ENCODE measurements at places on chromosomes 6 and 20.

DNA sequence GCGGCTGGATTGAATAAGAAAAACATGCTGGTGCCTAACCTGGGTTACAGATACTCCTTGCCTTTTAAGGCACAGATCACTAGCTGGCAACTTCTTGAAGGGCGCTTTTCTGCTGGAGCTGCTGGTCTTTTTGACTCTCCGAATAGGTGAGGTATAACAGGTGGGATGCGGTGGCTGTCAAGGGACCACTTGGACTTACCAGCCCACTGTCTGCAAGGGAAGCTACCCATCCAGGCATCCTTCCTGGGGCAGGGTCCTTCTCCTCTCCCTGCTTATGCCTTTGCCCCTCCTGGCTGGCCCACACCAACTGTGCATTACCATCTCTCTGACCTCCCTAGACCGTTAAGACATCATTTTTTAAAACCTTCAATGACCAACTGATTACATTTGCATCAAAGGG is 57.4 kb downstream of the NPEPL1 start:
- DNase-seq: no peak

DNA sequence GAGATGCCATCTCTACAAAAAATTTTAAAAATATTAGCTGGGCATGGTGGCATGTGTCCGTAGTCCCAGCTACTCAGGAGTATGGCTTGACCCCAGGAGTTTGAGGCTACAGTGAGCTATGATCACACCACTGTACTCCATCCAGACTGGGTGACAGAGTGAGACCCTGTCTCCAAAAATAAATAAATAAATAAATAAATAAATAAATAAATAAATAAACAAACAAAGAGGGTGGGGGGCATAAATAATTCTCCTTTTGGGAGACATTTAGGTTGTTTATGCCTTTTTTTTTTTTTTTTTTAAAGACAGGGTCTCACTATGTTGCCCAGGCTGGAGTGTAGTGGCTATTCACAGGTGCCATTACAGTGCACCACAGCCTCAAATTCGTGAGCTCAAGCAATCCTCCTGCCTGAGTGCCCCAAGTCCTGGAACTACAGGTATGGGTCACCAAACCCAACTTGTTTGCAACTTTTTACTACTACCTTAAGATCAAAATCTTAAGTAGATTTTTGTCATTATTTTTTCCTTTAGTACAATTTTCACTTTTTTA is 29.5 kb downstream of the FASTKD5 start:
- DNase-seq: no peak

- DNase-seq: no peak
These were observed 311.0 kb downstream of the LRFN2 start for GRCh38 chr6:40276141-40276540.

DNA sequence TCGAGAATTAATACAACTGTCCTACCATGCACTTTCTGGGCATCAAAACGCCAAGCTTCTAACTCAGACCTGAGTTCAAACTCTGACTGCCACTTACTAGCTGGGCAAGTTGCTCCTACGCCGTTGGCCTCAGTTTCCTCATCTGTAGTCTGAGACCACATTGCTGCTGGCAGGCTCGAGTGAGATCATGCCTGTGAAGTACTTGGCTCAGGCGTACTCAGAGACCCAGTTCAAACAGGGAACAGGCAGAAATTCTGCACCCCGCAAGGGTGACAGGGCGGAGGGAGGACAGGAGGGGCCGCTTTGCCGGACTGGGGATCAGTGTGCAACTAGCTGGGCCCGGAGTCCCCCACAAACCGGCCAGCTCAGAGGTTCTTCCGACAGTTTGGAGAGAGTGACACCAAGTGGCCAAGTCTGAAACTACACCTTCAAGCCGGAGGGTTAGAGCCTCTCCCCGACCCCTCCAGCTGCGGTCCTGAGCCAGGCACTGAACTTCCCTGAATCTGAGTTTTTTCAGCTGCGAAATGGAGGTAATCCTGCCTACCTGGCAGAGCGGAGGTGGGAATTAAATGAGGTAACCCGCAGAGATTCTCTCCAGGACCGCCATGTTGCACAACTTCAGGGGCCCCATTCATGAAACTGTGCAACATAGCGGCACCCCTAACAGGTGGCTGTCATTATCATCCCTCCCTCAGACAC is 46.0 kb upstream of the PTPN1 start:
- peak; percentile 12 for DNase-seq

DNA sequence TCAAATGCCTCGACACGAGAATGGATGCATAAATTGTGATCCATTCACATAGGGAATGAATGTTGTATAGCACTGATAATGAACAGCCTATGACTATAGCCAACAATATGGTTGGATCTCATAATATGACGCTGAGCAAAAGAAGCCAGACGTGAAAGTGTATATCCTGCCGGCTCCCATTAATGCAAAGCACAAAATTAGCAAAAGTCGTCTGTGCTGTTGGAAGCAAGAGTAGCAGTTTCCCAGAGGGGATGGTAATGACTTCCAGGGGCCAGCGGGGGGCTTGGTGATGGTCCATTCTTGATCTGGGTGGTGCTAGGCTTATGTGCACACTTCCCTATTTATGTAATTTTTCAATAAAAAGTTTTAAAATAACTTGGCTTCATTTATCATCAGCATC is 1.0 kb upstream of the TAGAP start:
- no peak for DNase-seq
